Cortex of kidney (tissue), 1 donor: ENCODE measurements at places on chromosomes 7 and 10.

GRCh38 chr7:127888411-127888810 lies 142.8 kb downstream of the LRRC4 start:
- DNase-seq = no peak

- DNase-seq = no peak
Measured at GRCh38 chr7:45278763-45279398, 121.3 kb downstream of the RAMP3 start.

DNA sequence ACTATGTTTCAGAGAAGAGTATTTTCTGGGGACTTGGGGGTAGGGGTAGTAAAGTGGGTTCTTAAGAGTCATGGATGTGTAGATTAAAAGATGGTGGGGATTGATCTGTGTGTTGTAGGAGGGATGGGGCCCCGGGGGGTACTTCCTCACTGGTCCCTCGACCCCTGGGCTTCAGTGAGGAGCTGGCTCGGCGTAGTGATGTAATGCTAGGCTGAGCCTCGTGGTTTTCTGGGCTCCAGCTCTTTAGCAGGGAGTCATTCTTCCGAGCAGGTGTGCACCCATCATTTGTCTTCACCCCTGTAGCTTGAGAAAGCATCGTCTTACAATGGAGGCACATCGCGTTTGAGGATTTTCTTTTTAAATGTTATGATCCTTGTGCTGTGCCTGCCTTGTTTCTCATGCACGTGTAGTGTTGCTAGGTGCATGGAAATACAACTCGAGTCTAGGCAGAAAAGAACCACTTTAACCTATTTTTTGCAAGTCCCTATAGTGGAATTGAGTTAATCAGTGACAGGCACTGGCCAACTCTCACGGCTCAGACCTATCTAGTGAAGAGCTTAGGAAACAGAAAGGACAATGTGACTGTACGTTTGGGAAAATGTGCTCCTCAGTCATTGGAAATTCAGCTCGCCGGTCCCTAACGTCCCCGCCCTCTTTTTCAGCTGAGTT lies 106.1 kb upstream of the BTBD16 start:
- no peak for DNase-seq

DNA sequence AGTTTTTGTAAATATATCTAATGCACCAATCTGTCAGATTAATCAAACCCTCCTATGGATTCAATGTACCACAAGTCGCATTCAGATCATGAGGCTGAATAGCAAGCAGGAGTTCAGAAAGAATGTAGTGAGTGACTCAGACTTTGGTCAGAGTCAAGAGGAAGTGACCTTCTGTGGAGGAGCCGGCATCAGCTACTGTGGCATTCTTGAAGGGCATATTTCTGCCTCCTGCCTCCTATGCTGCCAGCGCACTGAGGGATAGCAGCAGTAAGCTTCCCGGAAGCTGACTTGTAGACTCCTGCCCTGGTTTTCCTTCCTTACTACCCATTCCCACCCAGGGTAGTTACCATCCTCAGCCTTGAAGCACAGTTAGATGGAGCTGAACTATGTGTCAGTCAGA lies 867.5 kb downstream of the NRG3 start:
- no peak for DNase-seq

- no peak for DNase-seq
Measured at GRCh38 chr7:85294176-85294575, 107.3 kb upstream of the SEMA3D start.

- no peak for DNase-seq
Measured at GRCh38 chr10:63758080-63758479, 236.9 kb downstream of the REEP3 start.

DNA sequence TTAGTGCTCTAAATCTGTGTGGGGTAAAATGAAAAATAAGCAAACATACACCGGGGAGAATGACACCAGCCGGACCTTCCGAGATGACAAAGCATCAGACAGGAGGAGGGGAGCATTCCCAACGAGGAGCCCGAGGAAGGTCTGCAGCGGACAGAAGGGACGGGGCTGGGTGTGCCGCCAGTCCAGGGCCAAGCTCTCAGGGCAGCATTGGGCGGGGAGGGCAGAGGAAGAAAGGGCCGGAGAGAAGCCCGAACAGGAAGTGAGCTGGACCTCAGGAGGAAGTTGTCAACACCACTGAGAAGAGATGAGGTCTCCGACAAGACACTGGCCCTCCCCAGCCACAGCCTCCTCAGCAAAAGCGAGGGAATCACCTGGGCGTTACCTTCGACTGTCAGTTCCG lies 182.6 kb upstream of the RNF32 start:
- no peak for DNase-seq

- no peak for DNase-seq
Measured at GRCh38 chr10:97651773-97652172, 11.3 kb downstream of the PI4K2A start.

DNA sequence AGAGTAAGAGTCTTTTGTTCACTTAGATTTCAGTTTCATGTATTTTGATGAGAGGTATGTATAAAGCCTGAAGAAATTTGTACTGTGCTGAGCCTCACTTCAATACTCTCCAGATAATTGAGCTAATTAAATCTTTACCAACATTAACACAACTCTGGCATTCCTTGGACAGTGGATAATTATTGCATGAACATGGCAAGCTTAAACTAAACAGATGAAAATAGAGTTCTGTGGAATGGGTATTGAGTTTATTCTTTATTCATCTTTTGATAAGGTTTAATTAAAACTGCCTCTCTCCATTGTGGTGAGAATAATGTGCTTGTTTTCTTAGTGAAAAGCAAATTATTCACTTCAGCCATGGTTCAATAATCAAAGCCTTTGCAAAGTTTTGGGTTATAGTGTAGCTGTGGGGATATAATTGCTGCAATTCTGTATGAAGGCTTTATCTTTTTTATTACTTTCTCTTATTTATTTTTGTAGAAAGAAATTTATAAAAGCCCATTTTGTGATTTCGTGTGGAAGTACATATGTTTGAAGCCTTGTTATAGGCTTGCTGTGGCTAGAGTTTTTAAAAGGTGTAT lies 126.4 kb upstream of the FZD1 start:
- no peak for DNase-seq

GRCh38 chr10:62230344-62231121 lies 38.1 kb downstream of the RTKN2 start:
- DNase-seq = no peak

DNA sequence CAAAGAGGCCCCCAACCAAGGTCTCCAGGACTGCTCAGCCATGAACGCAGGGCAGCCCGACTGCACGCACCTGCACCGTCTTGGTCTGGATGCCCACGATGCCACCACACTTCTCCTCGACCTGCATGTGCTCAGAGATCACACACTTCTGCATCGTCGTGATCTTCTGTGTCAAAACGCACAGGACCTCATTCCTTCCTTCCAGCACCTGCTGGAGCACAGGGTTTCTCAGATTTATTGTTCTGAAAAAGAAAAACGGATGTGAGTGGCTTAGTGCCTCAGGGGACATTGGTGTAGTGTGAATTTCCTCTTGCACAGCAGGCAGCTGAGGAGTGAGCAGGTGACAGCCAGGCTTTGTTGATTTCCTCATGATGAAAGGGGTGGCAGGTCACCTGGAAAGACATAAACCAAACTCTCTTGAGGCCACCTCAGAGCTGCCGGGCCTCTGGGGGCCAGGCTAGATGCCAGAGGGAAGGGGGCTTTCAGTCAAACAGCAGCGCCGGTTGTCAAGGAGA lies 38.2 kb downstream of the GSDME start:
- DNase-seq = no peak

- no peak for DNase-seq
Measured at GRCh38 chr7:18577096-18577771, 81.7 kb downstream of the HDAC9 start.

GRCh38 chr10:90042075-90042474 lies 340.7 kb downstream of the KIF20B start:
- no peak for DNase-seq

DNA sequence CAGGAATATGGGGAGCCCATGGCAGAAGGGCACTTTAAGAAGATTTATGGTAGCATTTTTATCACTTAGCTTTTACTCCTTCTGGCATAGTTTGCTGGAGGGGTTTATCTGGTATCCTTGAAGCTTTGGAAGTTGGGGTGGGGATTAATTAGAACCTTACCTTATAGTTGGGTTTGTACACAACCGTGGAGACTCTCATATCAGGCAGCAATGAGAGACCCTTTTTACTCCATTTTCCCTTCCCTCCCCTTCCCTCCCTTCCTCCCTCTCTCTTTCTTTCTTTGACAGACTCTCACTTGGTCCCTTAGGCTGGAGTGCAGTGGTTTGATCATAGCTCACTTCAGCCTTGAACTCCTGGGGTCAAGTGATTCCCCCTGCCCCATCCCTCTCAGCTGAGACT lies 465.8 kb upstream of the PODXL start:
- no peak for DNase-seq

GRCh38 chr7:36602511-36602910 lies 121.8 kb downstream of the AOAH start:
- DNase-seq = no peak

DNA sequence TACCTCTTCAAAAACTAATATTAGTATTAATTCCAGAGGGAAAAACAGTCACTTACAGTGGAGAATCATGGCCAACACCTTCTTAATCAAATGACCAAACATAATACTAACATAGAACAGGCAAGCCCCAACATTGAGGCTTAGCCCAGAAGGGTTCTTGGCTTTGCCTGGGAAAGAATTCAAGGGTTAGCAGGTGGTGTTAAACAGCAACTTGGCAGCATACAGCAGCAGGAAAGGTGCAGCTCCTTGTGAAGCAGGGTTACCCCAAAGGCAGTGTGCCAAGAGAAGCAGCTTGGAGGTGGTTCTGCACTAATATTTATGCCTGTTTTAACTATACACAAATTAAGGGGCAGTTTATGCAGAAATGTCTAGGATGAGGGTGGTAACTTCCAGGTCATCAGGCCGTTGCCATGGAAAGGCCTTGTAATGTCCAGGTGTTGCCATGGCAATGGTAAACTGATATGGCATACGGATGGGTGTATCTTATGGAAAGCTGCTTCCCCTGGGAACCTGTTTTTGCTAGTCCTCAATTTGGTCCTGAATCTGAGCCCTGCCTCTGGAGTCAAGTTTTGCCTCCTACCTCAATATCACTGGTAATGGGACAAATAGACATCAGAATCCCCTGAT lies 27.2 kb upstream of the BEND7 start:
- DNase-seq = no peak

GRCh38 chr10:90777621-90778020 lies 80.2 kb downstream of the HTR7 start:
- no peak for DNase-seq

DNA sequence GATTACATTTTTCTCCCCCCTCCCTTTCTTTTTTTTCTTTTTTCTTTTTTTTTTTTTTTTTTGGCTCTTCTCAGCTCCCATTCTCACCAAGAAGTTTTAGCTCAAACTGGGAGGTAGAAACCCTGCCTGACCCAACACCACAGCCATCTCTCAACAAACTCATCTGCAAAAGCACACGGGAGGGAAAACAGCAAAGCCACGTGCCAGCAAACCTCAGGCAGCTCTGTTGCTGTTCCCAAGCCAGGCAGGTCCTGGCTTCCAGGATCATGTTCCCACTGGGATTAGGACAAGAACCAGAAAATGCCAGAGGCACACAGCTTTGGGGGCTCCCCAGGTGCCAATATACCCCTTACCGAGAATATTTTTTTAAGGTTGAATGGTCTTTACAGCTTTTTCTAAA lies 56.7 kb downstream of the ITIH5 start:
- DNase-seq = no peak

GRCh38 chr10:79255007-79255507 lies 92.2 kb upstream of the PPIF start:
- DNase-seq = no peak

DNA sequence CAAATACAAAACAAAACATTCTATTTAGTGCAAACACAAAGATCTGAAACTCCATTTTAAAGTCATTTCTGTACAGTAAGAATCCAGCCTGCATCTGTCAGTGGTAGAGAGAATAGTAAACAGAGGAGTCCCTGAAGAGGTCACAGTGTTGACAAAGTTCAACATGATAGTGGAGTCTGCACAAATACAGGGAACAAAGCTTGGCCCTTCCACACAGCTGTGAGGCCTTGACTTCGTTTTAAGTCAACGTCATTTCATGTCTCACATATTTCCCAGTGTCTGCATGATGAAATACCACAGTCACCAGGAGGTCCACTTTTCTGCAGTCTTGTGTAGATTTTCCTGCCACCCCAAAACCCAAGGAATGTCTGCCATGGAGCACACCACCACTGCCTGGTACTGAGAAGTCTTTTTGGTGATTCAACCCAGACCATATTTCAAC lies 33.0 kb downstream of the CYP26A1 start:
- no peak for DNase-seq

GRCh38 chr7:151116603-151117440 lies 30.5 kb downstream of the AGAP3 start:
- no peak for DNase-seq

- no peak for DNase-seq
Measured at GRCh38 chr10:114372179-114372578, 32.1 kb downstream of the AFAP1L2 start.

DNA sequence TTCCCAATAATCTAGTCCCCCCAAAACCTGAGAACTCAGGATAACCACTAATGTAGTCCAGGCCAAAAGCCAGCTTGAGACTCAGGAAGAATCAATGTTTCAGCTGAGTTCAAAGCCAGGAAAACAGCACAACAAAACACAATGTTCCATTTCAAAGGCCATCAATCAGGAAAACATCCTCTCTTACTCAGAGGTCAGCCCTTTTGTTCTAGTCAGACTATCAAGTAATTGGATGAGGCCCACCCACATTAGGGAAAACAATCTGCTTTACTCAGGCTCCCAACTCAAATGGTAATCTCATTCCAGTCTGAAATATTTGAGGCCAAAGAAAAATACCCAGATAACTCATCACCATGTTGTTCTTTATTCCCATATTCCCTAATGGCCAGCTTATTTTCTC lies 152.2 kb downstream of the SDHAF3 start:
- no peak for DNase-seq

- no peak for DNase-seq
Measured at GRCh38 chr7:95777269-95777668, 4.9 kb downstream of the DYNC1I1 start.

GRCh38 chr10:53358536-53358935 lies 586.0 kb upstream of the MBL2 start:
- no peak for DNase-seq

GRCh38 chr10:110793128-110793812 lies 78.5 kb upstream of the PDCD4 start:
- no peak for DNase-seq

DNA sequence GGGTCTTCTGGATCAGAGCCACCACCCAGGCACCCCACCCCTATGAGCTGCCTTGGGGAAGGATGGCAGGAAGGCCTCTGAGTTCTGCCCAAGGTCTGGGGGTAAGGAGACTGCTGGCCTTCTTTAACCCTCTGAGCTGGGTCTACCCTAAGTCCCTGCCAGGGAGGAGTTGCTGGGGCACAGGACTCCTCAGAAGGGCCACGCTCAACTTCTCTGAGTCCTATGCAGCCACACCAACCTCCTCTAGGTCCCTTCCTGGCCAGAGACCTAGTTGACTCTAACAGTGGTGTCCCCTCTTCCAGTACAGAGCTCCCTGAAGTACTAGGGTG lies 2.6 kb upstream of the NEURL1 start:
- DNase-seq = no peak

- DNase-seq = no peak
Measured at GRCh38 chr7:48042216-48042615, 6.9 kb downstream of the C7orf57 start.

- no peak for DNase-seq
Measured at GRCh38 chr7:8263048-8263447, 1.1 kb upstream of the ICA1 start.

GRCh38 chr10:78542521-78542920 lies 508.9 kb downstream of the RPS24 start:
- DNase-seq = no peak
